ENCODE measurements at places on chromosomes 12 and 14. TPM values are rescaled to one million over a fixed set of nuclear protein-coding genes. Genes with fewer than 3 reads are reported as not detected.

The VRTN gene
- total RNA-seq, result not detected

- no peak for DNase-seq
- no peak overlapping the region for H3K4me3 ChIP-seq
- no peaks in the 10 kb centered on the region for H3K36me3 ChIP-seq
- no peaks in the 10 kb centered on the region for H3K4me1 ChIP-seq
- H3K27ac ChIP-seq, result no peak overlapping the region
- H3K27me3 ChIP-seq, result no peaks in the 10 kb centered on the region
Measured at GRCh38 chr14:67586369-67586768, 13.7 kb downstream of the PIGH start.

DNA sequence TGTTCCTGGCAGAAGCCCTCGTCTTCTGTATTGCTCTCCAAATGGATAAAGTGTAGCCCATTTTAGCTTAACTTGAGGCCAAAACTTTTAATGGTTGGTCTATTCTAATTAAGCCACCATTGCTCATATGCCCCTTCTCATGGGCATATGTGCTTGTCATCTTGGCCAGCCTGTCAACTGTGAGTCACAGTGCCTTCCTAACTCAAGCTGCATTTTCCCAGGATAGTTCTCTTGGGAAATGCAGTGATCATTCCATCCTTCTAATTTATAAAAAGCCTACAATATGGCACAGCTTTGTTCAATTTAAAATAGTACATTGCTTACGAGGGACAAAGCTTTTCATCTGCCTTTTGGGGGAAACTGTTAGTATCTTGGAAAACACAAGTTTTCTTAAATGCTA is 6.6 kb downstream of the PTHLH start:
- no peak overlapping the region for H3K4me3 ChIP-seq
- peaks cover 13% of the 10 kb centered on the region for H3K4me1 ChIP-seq
- DNase-seq, result peak; percentile 33
- H3K36me3 ChIP-seq, result no peaks in the 10 kb centered on the region

- DNase-seq, result no peak
- no peaks in the 10 kb centered on the region for H3K36me3 ChIP-seq
- no peaks in the 10 kb centered on the region for H3K27me3 ChIP-seq
- no peak overlapping the region for H3K4me3 ChIP-seq
- H3K27ac ChIP-seq, result no peak overlapping the region
Measured at GRCh38 chr14:35202195-35202594, 79.8 kb downstream of the PRORP start.

All from fibroblast of lung (primary cell).